ENCODE measurements at places on chromosomes 6 and 20.

- DNase-seq: no peak
Measured at GRCh38 chr6:44298055-44298803, 14.9 kb downstream of the AARS2 start.

DNA sequence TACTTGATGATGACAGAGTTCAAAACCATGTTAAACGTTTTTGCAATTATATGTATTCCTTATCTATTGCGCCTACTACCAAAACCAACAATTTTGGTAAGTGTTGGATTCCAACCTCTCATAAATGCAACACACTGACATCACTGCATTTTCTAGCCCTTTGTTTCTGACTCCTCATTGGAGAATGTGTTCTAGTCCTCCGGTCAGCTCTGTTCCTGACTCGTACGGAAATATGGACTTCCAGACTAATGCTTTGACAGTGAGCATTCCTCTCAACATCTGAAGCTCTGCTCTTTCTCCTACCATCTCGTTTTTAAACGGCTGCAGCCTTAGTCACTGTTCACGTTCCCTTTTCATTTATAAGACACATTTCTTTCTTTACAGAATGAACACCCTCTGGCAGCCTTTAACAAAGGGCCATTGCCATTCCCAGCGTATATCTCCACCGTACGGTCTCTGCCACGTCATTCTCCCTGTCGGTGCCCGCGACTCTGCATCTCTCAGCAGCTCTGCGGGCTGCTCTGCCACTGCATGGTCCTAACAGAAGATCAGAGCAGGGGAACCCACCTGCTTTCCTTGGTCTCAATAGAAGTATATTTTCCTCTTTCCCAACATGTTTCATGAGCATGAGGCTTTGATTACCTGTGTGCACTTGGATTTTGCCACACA, 103.0 kb upstream of the SYNDIG1 start:
- no peak for DNase-seq

- DNase-seq: no peak
Measured at GRCh38 chr6:75759207-75759606, 10.2 kb downstream of the MYO6 start.

DNA sequence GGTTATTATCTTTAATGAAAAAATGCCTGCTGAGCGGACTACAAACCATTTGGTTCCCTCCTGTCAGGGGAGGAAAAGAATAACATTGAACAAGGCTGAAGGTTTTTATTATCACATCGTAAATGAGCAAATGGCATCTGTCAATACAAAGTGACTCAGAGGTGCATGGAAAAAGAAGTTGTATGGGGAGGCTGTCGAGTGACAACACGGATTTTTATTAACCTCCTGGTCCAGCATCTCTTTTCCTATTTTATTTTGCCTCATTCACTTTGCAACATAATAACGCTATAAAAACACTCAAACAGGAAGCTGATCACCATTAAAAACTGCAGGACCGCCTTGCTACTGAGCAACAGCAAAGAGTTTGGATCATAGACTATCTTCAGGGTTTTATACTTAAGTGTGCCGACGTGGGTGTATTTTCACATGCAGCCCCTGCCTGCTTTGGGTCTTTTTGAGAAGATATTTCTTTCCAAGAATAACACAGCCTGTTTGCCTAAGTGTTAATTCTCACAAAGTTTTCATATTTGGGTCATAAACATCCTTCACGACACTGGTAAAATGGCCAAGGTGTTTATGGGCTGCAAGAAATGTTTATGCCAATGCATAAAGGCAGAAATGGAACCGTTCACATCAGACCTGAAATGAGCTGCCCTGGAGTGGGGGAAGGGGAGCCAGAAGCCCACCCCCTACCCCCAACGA, 132.1 kb upstream of the SALL4 start:
- no peak for DNase-seq

- DNase-seq: peak; percentile 30
Measured at GRCh38 chr6:7723041-7723447, 2.9 kb upstream of the BMP6 start.

DNA sequence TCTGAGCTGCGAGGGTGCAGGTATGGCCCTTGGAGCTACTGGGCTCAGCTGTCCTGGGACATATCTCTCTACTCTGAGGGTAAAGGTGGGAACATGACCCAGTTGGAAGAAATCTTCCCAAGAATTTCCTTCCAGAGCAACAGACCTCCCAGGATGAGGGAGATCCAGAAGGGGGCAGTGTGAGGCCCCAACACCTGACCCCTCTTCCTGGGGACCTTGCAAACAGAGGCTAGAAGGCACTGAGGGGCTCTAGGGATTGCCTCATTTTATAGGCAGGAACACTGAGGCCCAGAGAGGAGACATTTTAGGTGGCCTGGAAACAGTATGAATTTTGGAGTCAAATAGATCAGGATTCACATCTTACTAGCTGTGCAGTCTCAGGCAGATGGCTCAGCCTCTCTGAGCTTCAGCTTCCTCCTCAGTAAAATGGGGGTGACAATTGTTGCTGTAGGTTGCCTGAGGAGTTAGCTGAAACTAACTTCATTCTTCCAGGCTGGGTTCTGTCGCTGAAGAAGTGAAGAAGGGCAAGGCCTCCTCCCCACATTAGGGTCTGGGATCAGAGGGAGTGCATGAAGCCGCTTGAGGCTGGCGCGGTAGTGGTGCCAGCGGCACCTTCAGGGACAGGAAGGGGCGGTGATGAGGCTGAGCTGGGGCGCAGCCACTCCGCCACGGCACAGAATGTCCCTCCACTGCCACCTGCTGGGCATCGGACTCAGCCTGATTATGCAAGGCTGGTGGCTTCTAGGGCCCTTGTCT, 11.4 kb downstream of the KCNK17 start:
- peak; percentile 75 for DNase-seq

GRCh38 chr6:10413850-10414738, 780 bp downstream of the TFAP2A start:
- DNase-seq: no peak

DNA sequence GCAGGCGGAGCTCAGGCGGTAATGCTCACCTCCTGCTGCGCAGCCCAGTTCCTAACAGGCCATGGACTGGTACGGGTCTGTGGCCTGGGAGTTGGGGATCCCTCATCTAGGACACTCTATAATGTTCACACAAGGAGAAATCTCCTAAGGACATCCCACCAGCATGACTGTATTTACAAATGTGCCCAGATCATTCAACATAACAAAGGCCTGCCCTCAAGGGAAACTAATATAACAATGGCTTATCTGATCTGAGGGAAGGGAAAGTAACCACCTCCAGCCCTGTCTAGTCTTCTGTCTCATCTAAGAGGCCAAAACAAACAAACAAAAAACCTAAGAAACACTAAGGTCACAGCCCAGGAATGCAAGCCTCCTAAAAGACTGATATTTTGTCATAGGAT, 232.8 kb downstream of the RNGTT start:
- DNase-seq: no peak

DNA sequence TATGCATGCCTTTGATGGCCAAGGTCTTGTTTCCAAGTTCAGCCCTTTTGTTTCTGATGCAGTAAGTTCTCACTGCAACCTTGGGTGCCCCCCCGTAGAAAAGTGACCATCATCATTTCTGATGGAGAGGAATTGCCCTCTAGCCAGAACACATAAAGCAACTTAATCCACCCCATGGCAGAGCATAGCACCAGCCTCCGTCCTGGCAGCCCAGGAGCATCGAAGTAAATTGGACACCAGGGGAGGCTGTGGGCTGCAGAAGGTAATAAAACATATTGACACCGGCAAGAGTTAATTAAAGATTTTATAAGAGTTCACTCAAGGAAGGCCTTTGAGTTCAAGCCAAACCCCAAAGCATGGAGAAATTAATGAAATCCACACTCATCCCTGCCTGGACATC, 39.2 kb upstream of the CST7 start:
- no peak for DNase-seq

DNA sequence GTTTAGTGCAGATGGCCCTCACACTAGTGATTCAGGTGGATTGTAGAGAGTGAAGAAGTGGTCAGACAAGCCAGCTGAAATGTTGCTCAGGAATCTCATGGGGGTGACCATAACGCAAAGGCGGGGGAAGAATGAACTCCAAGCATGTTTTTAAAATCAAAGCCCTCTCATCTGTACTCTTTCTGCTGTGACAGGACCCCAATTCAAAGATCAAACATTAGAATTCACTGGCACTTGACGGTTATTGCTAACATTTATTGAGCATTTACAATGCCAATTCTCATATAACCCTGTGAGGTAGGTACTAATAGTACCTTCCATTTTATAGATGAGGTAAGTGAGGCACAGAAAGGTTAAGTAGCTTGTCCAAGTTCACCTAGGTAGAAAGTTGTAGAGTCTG, 15.7 kb downstream of the ABRACL start:
- no peak for DNase-seq

DNA sequence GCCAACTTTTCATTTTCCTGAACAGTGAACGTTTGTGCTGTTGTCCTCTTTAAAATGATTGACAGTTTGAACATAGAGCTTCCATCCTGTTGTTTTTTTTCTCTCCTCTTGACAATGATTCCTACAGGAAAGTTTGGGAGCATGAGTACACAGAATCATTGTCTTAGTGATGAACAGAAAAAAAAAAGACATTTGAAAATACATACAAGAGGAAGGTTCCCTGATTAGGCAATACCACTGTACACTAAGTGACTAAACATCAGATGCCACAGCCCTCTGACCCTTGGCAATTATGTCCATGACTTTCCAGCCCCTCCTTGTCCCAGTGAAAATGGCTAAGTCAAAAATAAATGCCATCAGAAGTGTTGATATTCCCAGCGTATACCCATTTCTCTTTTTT, 71.5 kb downstream of the RTN4IP1 start:
- no peak for DNase-seq

DNA sequence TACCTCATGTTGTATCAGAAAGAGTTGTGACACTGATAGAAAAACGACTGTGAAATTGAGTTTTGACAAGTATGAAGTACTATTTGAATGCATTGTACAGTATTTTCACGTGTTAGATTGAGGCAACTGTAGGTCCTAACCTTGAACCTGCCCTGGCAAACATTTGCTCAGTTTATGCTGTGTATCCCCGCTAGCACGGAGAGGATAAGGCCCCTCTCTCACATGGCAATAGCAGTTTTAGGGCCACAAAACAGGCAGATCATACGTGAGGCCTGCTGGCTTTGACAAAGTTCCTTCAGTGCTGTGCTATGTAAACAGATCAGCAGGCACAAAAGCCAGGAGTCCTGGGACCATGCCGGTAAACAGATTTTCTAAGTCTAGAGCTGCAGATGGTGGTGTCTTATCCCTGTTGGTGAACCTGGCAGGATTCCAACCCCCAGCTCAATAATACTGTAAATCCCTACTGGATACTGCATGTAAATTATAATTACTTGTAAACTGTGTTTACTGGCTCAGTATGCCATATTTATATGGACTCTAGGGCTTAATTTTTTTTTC, 23.8 kb upstream of the FAM217A start:
- no peak for DNase-seq

DNA sequence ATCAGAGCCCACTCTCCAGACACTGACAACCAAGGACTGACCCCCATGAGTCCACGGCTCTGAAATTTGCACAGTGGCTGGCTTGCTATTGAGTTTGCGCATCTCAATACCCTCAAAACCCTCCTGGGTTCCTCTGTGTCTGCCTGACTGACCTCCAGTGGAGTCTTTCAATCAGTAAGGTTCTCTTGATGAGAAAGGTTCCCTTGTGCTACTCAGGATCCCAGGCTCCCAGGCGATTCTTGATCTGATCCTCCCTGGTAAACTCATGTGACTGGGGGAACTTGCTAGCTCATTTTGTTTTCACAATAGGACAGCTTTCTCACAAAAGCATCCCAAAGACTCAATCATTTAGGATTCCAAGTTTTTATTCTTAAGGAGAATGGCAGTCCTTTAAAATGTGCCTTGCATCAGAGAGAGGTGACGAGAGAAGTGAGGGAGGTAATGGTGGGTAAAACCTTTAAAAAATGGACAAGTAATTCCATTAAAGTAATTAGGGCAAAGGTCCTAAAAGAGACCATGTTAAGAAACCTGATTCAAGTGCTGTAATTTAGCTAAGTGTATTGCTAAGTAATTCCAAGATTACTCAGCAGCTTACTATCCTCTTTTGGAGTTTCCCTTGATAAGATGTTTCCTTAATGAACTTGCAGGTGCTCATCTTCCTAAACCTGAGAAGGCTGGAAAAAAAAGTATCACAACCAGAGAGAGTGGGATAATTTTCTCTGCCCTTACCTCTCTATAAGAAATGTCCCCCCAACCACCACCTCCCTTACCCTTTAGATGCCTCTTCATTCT, 304.7 kb upstream of the SGK1 start:
- DNase-seq: no peak

- peak; percentile 69 for DNase-seq
Measured at GRCh38 chr20:25057234-25058050, 497 bp downstream of the ACSS1 start.

- no peak for DNase-seq
Measured at GRCh38 chr6:111439171-111439570, 43.8 kb downstream of the REV3L start.

DNA sequence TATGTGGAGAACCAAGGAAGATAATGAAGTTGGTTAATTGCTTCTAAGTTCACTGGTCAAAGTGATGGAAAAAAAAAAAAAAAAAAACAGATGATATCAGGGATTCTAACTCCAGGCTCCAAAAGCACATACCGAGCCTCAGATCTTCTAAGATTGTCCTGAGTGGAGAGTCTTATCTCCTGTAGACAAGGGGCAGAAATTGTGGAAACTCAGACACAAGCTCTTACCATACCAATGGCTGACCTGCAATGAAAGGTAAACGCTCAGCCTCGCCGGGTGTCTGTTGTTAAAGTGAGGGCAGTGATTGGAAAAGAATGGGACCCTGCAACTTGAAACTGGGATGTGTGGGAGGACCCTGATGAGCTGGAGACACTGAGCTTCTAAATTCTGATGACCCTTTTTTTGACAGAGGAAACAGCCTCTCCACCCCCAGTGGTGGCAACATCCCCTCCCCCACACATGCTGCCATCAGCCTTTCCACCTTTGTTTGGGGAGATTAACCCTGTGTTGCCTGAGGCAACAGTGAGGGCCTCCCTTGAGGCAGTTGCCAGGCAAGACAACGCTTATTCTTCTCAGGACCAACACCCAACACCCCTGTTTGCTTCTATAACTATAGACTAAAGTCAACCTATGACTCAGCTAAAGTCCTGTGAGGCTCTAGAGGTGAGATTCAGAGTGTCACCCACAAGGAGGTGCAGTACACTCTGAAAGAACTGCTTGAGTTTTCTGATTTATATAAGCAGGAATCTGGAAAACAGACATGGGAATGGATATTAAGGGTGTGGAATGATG, 154.0 kb downstream of the THBS2 start:
- no peak for DNase-seq

DNA sequence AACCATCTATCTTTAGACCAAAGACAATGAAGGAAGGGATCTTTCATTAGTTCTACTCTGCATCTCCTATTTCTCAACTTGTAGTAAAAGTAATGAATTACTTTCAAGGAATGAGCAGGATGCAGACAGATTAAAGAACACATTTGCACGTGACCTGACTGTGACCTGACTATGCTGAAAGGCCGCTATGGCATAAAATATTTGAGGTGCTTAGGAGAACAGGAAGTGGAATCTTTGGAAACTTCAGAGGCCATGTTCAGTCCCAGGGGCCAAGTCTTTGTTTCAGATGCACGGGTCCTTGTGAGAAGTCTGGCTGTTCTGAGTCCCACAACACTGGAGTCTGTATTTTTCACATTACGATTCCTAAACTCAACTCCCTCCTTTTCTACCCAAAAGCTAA, 41.0 kb downstream of the NINL start:
- no peak for DNase-seq
